ENCODE measurements at places on chromosomes 4 and X.

GRCh38 chr4:86927843-86928395 lies 6.9 kb upstream of the AFF1 start:
- no peak for DNase-seq

- no peak for DNase-seq
Observed at GRCh38 chrX:19947612-19948011, 43.2 kb downstream of the BCLAF3 start.

GRCh38 chrX:103540145-103540544 lies 20.9 kb upstream of the RAB40A start:
- no peak for DNase-seq

- no peak for DNase-seq
Observed at GRCh38 chrX:133999031-133999705, 13.8 kb upstream of the GPC3 start.

- no peak for DNase-seq
Observed at GRCh38 chrX:69121321-69122000, 43.8 kb downstream of the PJA1 start.

Data from HT-29 (cell line).